NCI-H2081 treated with DMSO at 0.1 percent for 48 hours (cell line): ENCODE measurements at places on chromosomes 11 and 22.

DNA sequence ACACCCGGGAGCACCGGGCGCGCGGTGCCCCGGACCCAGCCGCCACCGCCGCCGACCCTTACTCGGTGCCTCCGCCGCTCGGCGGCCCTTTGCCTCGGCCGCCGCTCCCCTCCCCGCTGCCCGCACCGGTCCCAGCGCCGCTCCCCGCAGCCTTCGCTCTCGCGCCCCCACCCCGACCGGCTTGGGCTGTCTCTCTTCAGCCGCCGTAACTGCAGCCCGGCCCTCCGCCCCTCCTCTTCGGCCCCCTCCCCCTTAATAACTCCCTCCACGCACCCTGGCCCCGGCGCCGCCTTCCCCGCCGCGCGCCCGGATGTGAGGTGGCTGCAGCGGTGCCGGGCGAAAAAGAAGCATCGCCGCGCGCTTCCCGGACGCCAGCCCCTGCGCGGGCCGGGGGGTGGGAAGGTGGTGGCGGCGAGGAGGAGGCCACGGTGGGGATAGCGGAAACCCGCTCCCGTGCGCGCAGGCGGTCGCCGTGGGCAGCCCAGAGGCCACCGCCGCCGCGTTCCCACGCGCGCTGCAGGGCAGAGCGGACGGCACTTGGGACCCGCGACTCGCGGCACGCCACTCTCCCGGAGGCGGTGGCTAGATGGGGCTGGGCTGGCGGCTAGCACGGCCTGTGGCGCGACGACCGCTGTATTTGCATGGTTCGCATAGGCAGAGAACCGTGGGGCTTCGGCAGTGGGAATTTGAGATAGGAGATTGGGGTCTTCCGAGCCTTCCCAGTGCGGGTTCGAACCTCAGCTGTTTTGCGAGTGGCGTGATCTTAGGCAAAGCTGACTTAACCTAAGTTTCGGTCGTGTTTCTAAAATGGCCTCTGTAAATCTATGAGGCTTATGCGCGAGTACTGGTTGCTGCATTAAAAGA, at the start of gene EIF4ENIF1:
Gene EIF4ENIF1, minus strand, starts transcription at position 211 of the 864 bp plus-strand sequence. CDS start 1,124 bp downstream, outside the sequence.
- peak; percentile 8 for DNase-seq

- DNase-seq, result no peak
These were observed 12.1 kb downstream of the TSPAN4 start for GRCh38 chr11:854601-855329.

DNA sequence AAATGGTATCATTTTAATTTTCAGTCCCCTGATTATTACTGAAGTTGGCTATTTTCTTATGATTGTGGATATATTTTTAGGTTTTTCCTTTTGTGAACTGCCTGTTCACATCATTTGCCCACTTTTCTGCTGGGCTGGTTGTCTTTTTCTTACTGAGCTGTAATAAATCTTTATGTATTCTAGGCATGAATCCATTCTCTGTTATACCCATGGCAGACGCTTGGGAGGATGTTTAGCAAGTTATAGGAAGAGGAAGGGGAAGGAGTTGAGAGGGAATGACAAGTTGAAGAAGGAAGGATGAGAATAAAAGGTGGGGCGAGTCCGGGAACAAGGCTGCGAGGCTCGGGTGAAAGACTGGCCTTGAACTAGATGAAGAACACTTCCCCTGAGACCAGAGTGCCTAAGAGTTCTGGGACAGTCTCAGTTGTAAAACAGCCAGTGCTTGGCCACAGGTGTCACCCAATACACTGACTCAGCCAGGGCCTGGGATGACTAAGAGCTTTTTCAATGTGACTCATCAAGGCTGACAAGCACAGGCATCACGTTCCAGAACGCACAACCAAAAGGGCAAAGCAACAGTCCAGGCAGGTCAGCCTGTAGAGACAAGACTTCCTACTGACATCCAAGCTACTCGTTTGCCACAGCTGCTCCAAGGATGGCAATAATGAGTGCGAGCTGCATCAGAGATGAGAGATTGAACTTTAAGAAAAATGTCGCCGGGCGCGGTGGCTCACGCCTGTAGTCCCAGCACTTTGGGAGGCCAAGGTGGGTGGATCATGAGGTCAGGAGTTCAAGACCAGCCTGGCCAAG, 35.2 kb downstream of the LRFN4 start:
- DNase-seq, result no peak

- no peak for DNase-seq
These were observed 37.5 kb downstream of the BIRC2 start for GRCh38 chr11:102384419-102385079.

DNA sequence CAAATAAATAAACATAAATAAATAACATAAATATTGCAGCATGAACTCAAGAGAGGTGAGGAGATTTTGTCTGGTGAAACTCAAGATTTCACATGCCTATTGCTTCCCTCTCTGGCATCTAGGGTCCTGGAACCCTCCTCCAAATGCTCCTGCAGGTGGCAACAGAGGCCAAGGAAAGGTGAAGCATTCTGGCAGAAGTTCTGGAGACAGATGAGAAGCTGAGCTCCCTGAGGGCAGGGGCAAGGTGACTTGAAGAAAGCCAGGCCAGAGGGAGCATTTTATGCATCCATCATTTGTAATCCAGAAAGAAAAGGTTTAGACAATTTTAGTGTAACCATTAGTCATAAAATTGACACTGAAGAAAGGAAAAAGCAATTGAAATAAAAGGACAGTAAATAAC, 64.9 kb downstream of the ENDOD1 start:
- DNase-seq, result peak; percentile 14

- no peak for DNase-seq
These were observed 288.0 kb upstream of the PLET1 start for GRCh38 chr11:112548641-112549040.

- DNase-seq, result no peak
These were observed 42.5 kb upstream of the MICAL2 start for GRCh38 chr11:12067796-12068357.

DNA sequence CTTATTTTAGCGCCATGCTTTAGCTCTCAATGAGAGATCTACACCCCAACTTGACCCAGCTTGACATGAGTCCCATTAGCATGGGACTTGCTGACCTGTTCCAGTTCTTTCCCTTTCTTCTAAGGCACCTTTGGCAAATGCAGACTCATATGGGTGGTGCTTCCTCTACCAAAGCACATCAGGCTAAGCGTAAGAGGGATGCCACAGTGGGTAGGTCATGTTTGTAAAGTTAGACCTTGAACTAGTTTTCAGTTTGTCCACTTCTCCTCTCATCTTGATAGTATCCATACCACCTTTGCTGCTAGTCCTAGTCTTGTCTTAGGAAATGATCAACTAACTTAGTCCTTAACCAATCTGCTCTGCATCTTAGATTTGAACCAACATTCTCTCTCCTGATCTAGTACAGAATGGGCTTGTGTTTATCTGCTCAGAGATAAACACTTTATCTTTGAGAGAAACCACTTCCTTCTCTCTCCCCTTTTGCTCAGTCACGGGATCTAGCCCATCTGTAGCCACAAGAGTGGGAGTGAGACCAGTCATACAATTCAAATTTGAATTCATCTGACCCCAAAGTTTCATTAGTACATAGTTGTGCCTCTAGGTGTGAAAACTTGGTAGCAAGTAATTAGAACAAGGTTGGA, 72.1 kb upstream of the CD44 start:
- no peak for DNase-seq

- no peak for DNase-seq
These were observed 211.9 kb downstream of the BLID start for GRCh38 chr11:121904148-121904547.

DNA sequence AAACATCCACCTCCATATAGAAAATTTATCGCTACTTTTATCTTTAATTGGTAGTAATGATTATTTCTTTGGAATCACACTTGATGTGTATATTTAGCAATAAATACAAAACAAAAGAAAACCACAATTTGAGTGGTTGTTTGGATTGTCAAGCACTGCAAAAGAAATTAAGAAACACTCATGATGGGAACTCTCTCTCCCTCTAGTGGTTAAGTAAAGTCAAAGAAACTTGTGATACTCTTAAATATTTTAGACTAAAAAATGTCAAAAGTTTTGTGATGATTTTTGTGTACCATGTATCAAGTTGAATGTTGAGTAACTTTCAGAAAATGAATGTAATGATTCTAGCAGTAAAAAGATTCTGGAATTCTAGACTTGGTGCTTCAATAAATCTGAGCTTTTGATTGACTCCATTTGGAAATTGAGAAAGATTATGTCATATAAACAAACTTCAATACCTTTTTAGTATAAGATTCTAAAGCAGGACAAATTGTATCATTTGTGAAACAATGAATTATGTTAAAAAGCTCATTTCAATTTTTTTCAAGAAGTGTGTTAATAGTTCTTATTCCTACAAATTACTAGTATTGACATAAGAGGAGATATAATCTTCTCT, 20.8 kb downstream of the MUC15 start:
- no peak for DNase-seq
